ENCODE measurements at places on chromosomes 5 and 9.

- no peak for DNase-seq
Measured at GRCh38 chr5:24823625-24824024, 178.8 kb upstream of the CDH10 start.

GRCh38 chr9:4581035-4581760 is 80.9 kb upstream of the PLPP6 start:
- no peak for DNase-seq

GRCh38 chr5:171578829-171579491 is 159.5 kb downstream of the FGF18 start:
- DNase-seq, result no peak

GRCh38 chr9:137150617-137151457 is 11.9 kb downstream of the GRIN1 start:
- peak; percentile 77 for DNase-seq

GRCh38 chr5:175897285-175897684 is 25.9 kb downstream of the CPLX2 start:
- DNase-seq, result no peak

- DNase-seq, result no peak
Measured at GRCh38 chr5:88248743-88249540, 19.7 kb downstream of the TMEM161B start.

DNA sequence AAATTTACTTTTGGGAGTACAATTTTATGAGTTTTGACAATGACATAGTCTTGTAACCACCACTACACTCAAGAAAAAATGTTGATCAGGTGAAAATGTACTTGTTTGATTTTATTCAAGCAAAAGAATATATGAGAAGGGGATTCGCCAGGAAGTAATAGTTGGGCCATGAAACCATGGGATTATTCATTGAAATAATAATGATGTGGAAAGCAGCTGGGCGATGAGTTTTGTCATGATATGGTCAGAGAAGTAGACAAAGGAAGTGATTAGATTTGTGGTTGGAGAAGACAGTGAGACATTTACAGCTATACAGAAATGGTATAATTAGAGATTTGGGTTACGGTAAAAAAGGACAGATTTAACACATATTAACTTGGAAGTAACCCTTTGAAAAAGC is 11.2 kb downstream of the HMGCR start:
- DNase-seq, result no peak

All from B cell (primary cell).